ENCODE measurements at places on chromosomes 7 and 10. TPM values are rescaled to one million over a fixed set of nuclear protein-coding genes. Genes with fewer than 3 reads are reported as not detected.

DNA sequence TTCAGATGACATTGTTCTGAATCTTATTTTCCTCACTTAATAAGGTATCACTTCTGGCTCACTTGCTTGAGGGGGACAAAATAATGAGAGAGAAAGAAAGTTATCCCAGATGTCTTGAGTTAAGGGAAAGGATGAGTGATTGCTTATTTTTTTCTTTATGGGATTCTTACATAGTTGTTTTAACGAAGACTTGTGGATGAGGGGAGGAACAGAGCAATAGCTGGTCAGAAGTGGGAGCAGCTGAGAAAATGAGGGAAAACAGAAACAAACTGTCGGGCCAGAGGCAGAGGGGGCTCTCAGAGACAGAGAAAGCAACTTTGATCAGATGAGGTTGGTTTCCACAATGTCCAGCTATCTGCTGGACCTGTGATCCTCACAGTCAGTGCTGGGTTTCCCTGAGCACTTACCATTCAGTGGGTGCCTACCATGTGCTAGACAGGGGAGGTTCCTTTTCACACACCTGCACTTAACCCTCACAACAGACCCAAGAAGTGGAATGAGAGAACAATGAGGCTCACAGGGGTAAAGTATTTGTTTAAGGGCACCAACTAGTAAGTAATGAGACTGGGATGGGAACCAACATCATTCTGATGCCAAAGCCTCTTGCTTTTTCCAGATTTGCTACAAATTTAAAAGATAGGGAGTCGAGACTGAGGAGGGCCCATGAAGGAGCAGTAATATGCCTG is 64.2 kb downstream of the BICC1 start:
- DNase-seq, result no peak

OR2A42 gene
- not detected for polyA plus RNA-seq

NXPH1 gene
- polyA plus RNA-seq, result 1.7 TPM

GRCh38 chr7:142587578-142588191 is 161.6 kb upstream of the PRSS1 start:
- DNase-seq, result peak; percentile 85

- DNase-seq, result no peak
Observed at GRCh38 chr7:34019301-34019790, 114.0 kb downstream of the BMPER start.

DNA sequence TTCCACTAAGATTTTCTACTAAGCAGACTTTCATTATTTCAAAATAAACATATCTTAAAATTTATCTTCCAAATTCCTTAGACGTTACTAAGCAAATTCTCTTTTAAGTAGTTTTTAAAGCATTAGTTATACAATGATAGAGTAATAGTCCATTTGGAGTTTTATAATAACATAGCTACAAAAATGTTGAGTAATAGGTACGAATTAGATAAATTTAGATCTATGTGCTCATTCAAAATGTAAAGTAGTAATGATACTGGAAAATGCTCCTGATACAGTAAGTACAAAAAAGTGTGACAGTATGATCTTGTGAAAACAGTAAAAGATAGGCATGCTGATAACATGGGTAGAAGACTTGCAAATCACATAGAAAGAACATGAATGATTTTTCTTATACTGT is 4.5 kb downstream of the DMTF1 start:
- no peak for DNase-seq

- DNase-seq, result no peak
Observed at GRCh38 chr7:137937202-137937560, 64.7 kb downstream of the CREB3L2 start.

GRCh38 chr7:31083210-31083786 is 31.2 kb downstream of the ADCYAP1R1 start:
- no peak for DNase-seq

DNA sequence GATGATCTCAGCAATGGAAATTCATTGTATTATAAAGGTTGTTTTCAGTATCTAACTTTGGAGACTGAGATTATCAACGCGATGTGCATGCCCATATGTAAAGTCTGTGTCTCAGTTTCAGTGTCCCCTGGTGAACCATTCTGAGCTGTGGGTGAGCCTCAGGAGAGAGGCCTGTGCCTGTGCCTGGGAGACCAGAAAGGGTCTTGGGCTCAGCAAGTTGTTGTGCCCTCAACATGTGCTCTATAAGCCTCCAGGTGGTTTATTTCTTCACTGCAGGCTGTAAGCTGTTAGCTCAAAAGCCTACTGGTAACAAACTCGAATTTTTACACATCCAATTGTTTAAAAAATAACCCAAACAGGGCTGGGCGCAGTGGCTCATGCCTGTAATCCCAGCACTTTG is 151.9 kb downstream of the PKD1L1 start:
- no peak for DNase-seq

GRCh38 chr10:50431791-50432190 is 180.5 kb upstream of the ASAH2 start:
- DNase-seq, result no peak

FAM25A gene
- not detected for polyA plus RNA-seq

DNA sequence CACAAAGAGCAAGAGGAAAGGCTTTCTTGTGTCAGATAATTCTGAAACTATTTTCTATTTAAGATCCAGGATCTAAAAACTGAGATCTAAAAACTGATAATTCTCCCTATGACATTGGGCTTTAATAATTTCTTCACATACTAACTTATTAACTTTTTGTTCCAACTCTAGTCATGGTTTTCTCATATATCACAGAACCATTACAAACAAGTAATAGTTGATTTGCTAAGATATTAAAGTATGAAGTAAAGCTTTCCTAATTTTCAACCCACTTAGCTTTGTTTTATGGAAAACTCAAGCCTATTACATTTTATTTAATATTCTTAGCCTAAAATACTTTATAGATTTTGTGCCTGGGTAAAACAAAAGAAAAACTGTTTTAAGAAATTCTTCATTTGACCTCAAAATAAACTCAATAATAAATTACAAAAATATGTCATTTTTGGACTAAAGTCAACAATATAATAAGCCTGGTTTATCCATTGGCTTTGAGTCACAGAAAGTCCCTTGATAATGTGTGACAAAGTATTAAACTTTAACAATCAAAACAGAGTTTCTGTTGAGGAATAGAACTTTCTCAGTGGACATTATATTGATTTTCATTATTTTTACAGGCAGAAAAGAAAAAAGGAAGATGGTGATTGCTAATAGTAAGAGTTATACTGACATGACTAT is 1142.9 kb upstream of the SORCS1 start:
- no peak for DNase-seq

NUDT13 gene
- 1.7 TPM for polyA plus RNA-seq

DNA sequence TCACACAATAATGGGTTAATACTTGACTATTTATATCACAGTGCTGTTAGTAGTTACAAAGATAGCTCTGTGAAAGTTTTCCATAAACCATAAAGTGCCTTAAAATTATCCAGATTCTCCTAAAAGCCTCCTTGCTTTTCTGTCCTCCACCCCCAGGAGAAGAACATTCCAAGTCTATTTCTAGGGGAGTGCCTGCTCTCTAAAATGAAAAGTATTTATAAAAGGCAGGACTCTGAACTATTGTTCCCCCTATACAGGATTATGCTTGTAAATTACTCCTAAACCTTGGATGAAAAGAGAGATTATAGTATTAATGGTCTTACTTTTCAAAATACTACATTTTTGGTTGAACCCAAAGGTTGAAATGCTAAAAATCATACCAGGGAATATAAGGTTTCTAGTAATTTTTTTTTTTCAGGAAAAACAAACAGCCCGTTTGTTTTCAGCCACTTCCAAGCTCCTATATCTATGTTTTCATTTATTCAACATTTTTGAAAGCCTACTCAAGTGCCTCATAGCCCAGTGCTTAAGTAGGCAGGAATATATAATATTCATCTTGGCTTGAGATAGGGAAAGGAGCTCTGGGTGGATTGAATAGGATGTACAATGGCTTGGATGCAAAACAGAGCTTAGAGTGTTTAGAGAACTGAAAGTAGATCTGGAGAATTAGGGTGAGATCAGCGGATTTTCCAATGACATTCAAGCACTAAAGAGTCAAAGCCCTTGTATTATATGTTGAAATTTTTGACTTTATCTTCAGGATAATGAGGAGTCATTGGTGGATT is 320.7 kb downstream of the GPR37 start:
- no peak for DNase-seq

NAT16 gene
- polyA plus RNA-seq, result not detected

- no peak for DNase-seq
Observed at GRCh38 chr7:157596881-157597280, 260.1 kb downstream of the DNAJB6 start.

DNA sequence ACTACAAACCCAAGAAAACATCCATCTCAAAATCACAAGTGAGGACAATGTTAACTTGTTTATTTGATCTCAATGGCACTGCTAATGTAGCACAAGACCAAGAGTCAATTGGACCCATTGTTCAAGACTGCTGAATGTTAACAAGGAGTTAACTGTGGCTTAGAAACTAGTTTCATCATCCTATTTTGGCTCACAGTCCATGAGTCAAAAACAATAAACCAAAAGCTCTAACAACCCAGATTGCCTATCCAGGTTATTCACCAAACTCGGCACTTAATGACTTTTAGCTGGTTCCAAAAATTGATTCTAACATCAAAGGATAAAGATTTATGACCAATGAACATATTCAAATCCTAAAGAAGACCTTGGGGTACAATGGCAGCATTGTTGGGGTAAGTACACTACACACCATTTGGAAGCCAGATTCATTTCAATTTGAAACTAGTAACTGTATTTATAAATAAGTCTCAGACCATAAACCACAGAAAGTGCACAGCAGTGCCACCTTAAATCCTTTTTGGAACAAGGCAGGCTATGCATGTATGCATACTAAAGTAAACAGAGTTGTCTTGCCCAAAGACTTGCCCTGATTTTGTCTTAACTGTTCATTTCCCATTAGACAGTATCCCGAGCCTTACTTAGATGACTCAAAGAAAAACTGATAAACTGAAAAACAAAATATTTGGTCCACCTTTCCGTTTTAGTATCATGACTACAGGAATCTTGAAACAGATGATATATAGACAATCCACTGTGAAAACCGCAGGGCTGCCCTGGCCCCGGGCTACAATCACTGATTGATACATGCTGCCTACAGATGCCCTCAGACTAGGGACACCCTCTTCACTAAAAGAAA is 84.5 kb downstream of the SRPK2 start:
- no peak for DNase-seq

DNA sequence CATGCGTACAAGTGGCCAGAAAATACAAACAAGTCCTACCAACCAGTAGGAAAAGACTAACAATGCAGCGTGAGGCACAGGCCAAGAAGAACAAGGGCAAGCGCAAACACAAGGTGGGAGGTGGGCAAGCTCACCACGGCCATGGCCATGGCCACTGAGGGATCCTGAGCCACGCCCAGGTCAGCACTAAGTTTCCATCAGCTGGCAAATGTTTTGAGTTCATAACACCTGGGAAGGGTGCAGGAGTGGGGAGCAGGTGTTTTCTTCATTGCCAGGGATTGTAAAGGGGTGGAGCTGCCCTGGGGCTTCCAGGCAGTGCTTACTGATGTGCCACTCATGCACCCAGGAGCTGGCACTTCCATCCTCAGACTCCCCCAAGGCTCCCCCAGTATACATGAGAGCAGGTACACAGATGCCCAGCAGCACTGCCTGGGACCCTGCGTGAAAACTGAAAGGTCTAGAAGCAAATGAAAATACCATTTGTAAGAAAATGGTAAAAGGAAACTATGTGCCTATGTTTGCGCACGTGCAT is 139.2 kb upstream of the RET start:
- DNase-seq, result no peak

PCDH15 gene
- 0.49 TPM for polyA plus RNA-seq

- no peak for DNase-seq
Observed at GRCh38 chr10:51007781-51008180, 66.5 kb upstream of the PRKG1 start.

HDAC9 gene
- 32.7 TPM for polyA plus RNA-seq

GRCh38 chr7:73647725-73648592 is 19.7 kb upstream of the VPS37D start:
- no peak for DNase-seq

CCL24 gene
- polyA plus RNA-seq, result not detected

- DNase-seq, result no peak
Observed at GRCh38 chr7:7331523-7331922, 149.2 kb downstream of the C1GALT1 start.

DNA sequence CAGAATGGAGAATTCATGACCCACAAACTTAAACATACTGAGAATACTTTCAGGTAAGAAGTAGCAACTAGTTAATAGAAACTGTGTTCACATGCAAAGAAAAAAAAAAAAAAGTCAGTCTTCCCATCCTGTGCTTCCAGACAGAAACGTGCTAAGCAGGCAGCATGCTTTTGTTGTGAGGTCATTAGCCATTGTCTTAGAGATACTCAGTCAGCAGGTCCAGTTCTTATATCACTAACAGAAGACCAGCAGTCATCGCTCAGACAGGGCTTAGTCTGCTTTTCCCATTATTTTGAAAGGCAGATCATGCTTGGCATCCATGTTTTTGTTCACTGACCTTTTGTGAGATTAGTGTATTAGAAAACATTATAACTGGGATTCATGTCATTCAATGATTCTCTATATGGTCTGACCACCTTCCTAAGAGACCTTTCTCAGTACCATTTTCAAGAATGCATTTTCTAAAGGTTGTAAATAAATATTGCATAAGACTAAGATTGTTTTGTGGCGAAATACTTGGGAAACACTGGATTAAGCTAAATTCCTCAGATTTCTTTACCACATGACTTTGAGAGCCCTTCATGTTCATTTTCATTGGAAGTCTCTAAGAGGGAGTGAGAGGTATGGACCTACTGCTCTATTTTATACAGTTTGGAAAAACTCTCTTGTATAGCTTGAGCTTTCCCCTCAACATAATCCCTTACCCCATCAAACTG is 45.0 kb upstream of the AGBL3 start:
- peak; percentile 81 for DNase-seq

TES gene
- 17.0 TPM for polyA plus RNA-seq

GRCh38 chr7:93185303-93186027 is 37.3 kb upstream of the SAMD9L start:
- no peak for DNase-seq

- peak; percentile 18 for DNase-seq
Observed at GRCh38 chr10:87579563-87579962, 74.9 kb downstream of the MINPP1 start.

NCOA4 gene
- polyA plus RNA-seq, result 251 TPM

DNA sequence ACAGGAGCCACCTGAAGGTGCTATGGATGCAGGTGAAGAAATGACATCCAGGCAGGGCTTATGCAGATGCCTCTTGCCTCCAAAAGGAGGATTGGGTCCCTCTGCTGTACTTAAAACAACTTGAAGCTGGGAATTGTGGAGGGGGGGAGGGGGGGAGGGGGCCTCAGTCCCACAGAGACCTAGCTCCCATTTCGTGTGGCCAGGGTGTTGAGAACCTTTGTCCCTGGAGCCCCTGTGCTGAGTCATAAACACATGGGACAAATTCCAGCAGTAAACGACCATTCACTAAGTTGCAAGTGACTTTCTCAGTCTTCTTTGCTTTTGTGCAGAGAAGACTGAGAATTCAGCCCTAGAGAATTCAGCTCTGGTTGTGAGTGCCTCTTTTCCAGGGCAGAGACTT is 96.5 kb upstream of the PODXL start:
- no peak for DNase-seq

TAS2R41 gene
- not detected for polyA plus RNA-seq

SFTPA1 gene
- not detected for polyA plus RNA-seq

IDI2 gene
- not detected for polyA plus RNA-seq
